ENCODE measurements at places on chromosomes 3 and 15. TPM values are rescaled to one million over a fixed set of nuclear protein-coding genes. Genes with fewer than 3 reads are reported as not detected.

- no peak for DNase-seq
These were observed 1078.4 kb downstream of the ROBO1 start for GRCh38 chr3:78689378-78689777.

DNA sequence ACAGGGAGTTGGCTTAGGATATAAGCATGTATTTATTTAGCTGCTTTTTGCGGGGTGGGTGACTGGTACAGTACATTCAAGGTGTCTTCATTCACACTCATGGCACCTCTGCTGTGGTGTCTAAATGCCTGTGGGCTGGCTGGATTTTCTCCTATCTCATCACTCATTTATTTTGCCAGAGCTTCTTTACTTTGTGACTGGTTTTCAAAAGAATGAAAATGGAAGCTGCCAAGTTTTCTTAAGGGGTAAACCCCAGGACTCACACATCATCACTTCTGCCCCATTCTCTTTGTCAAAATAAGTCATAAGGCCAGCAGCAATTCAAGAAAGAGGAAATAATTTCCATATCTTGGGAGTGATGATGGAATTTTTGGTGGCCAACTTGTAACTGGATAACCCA lies 493.4 kb upstream of the ALCAM start:
- DNase-seq: no peak

PIGBOS1 gene
- 11.0 TPM for total RNA-seq

IL5RA gene
- total RNA-seq: not detected

SLC9A9 gene
- 16.4 TPM for total RNA-seq

GRCh38 chr15:66145726-66146182 lies 107.8 kb downstream of the MEGF11 start:
- no peak for DNase-seq

GRCh38 chr3:56990641-56991015 lies 69.8 kb upstream of the SPATA12 start:
- DNase-seq: no peak

- DNase-seq: no peak
These were observed 18.8 kb upstream of the SKOR1 start for GRCh38 chr15:67806536-67806935.

FGF12 gene
- total RNA-seq: not detected

GRCh38 chr3:157368171-157368570 lies 68.5 kb upstream of the PTX3 start:
- no peak for DNase-seq

FEZF2 gene
- not detected for total RNA-seq

CNTN3 gene
- not detected for total RNA-seq

- DNase-seq: no peak
These were observed 30.5 kb downstream of the PCSK6 start for GRCh38 chr15:101458908-101459578.

IGSF10 gene
- total RNA-seq: not detected

GOLGA6D gene
- total RNA-seq: not detected
